ENCODE measurements at places on chromosomes 3 and 15.

DNA sequence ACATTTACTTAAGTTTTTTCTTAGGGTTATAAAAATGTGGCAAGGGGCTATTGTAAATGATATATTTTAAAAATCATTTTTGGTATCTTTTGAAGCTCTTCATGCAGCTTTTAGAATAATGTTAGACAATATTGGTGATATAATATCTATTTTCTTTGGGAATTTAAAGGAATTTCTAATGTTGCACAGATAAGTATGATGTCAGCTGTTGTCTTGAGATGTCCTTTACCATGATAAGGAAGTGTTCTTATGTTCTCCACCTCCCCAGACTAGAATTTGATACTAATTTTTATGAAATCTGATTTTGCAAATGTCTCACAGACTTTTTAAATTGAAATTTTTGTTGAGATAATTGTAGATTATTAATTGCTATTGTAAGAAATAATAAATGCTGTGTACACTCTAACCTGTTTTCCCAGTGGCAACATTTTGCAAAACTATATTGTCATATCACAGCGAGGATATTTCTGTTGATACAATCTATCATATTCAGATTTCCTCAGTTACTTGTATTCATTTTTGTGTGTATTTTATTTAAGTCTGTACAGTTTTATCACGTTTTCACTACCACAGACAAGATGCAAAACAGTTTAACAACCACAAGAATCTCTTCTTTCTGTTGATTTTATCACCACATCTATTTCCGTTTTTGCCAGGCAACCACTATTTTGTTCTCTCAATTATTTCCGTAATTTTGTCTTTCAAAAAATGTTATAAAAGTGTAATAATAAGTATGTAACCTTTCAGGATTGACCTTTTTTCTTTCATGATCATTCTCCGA, 55.4 kb downstream of the SPRED1 start:
- DNase-seq = no peak

GRCh38 chr15:78767331-78767951, 43.8 kb downstream of the ADAMTS7 start:
- DNase-seq = no peak

GRCh38 chr3:64488939-64489338, 198.9 kb downstream of the ADAMTS9 start:
- no peak for DNase-seq

DNA sequence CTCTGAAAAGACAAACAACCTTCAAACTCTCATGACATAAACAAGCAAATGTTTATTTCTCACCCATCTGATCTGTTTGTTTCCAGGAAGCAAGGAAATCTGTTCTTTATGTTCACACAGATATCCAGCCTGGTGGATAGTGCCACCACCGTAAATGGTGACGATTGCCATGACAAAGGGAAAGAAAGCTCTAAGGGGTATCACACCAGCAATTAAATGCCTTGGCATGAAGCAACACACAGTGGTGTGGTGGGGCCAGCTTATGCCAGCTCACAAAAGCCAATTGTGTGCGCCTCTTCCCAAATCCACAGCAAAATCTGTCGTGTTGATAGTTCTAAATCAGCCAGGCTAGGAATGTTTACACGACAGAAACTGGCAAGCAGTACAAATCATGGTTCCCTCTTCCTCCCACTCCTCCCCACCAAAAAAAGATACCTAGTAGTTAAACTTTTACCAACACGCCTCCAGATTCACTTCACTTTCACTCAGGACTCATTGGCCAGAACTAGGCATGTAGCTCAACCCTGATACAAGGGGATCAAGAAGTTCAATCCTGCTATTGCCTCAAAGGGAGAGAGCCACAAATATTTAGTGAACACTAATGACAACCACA, 189.2 kb upstream of the SLCO3A1 start:
- DNase-seq = no peak

DNA sequence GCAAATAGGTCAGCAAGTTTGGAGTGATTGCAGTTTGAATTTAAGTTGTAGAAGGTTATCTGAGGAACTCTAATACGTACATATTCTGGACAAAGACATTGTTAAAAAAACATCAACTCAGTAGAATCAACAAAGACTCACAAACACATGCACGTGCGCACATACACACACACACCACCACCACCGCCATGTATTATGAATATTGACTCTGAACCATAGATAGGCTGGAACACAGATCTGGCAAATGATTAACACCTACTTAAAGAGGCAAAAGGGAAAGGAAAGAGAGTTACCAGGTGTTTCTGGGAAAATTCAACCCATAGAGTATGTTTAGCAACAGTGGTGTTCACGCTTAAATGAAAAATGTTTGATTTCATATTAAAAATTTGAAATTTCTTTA, 334.2 kb upstream of the ALCAM start:
- DNase-seq = no peak

- no peak for DNase-seq
These were observed 197.0 kb downstream of the KLF13 start for GRCh38 chr15:31523655-31524049.

- DNase-seq = no peak
These were observed 110.7 kb upstream of the EPHA3 start for GRCh38 chr3:88996691-88997090.

GRCh38 chr3:62119139-62119538, 254.2 kb downstream of the FEZF2 start:
- DNase-seq = no peak

GRCh38 chr3:151501923-151502632, 41.2 kb upstream of the IGSF10 start:
- no peak for DNase-seq

- no peak for DNase-seq
These were observed 163.0 kb upstream of the SLC2A2 start for GRCh38 chr3:171189394-171190080.

DNA sequence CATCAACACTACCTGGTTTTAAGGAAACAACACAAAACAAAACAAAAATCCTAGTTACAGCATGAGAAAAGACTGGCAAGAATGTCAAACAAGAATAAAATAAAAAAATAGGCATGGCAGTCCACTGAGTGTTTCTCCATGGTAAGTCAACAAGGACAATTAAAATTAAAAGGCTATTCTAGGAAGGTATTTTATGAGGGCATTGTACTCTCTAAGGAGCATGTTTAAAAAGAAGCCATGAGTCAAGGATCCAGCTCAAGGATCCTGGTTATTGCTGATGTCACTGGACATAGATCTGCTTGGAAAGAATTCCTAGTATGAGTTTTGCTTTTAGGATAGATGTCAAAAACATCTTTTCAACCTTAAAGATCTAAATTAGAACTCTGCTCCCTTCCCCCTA, 106.7 kb downstream of the MYO5A start:
- no peak for DNase-seq

DNA sequence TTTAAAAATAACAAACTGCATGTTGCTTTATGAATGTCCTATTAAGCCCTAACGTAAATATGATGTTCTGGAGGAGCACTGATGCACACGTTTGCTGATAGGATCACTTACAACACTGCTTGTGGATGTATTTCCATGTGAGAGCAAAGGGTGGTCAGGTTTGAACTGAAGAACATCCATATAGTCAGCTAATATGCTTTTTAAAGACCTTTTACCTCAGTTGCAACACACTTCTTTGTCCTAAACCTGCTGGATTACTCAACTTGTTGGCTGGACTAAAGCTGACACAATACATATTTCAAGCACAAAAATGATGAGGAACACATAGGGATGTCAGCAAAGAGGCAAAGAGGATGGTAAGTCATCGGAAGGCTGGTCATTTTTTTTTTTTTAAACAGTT, 186.6 kb downstream of the TIGIT start:
- DNase-seq = no peak

DNA sequence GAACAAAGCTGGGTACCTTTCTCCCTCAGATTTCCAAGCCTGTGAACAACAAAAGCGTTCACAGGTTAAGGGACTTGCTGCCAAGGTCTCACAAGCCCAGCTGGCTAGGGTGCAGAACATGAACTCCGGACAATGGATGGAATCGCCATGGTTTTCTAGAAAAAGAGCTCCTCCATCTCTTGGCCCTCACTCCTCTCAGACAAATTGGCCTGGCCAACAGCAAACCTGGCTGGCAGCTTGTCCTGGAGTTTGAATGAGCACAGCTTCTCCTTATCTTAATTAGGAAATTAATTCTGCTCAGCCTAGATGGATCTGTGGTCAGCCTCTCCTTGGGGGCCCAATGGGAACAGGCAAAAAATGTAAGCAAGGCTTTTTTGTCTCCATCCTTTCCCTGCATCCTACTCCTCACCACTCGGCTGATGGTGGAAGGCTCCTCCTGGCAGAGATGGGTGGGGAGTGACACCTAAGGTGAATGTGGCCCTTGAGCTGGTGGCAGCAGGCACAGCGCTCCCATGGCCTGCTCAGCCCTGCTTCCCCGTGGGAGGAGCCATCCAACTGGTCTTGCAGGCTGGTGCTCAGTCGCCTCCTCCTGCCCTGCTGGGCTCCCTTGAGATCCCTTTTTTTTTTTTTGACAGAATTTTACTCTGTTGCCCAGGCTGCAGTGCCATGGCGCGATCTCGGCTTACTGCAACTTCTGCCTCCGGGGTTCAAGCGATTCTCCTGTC, 5.8 kb downstream of the KLHL25 start:
- DNase-seq = no peak

DNA sequence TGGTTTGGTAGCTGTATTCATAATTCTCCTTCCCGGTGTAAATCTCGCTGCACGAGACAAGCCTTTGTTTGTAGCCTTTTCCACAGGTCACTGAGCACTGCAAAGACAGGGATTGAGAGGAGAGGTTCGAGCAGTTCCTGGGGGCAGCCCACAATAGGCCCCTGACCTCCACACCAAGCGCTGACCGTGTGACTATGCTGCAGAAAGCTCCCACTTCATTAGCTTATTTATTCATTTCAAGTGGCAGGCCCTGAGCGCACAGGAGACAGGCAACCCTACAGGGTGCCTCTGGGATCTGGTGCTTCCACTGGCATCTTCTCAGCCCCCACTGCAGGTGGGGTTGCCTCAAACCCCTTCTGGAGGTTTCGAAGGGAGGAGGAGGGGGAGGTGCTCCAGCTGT, 140.9 kb downstream of the ADAMTS9 start:
- no peak for DNase-seq

- no peak for DNase-seq
These were observed 13.6 kb upstream of the LTF start for GRCh38 chr3:46478341-46478740.

DNA sequence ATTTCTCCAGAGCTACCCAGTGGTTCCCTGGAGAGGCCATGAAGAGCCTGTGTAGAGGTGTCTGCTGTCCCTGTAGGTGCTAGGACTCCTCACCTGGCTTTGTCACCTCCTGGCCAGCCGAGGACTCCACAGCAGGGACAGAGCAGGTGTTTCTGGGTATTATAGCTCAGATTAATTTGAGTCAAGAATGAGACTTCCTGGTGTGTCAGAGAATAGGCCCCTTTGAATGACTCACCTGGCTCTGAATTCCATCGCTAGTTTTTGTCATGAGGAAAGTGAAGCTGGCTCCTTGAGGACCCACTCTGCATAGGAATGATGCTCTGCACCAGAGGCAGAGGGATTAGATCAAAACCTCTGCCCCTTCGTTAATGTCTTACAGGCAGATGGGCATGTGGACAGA, 167.5 kb upstream of the TOPAZ1 start:
- DNase-seq = no peak

- DNase-seq = no peak
These were observed 844.7 kb downstream of the DIPK2A start for GRCh38 chr3:144816323-144816722.

GRCh38 chr3:71849681-71850080, 64.7 kb upstream of the PROK2 start:
- no peak for DNase-seq
